ENCODE measurements at places on chromosomes 12 and 14.

DNA sequence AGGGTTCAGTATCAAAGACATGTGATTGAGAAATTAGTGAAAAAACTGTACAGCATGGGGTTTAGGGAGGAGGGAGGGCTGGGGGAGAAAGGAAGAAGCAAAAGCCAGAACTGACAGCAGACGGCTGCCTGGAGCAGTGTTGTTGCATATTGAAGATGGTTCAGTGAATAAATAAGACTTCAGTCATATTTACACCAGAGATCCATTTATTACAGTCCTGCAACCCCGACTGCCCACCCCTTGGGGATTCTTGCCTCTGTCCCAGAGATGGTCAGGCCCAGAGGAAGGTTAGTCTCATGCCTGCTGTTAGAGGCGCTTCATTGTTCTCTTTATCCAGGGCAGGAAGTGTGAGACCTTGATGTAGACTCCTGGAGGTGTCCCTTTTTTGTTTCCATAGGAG, 3.2 kb downstream of the GZMH start:
- no peak for DNase-seq

DNA sequence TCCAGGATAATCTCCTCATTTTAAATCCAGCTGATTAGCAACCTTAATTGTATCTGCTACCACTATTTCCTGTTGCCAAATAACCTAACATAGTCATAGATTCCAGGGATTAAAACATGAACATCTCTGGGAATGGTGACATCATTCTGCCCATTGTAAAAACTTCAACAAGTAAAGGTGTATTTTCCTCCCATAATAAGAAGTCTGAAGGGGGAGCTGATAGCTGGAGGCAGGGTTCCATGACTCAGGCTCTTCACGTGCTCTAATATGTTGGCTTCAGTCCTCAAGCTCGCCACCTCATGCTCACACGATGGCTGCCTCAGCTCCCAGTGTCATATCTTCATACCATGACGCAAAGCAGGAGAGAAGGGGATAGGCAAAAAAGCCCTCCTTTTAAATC, 172.0 kb upstream of the VASH1 start:
- DNase-seq = no peak

DNA sequence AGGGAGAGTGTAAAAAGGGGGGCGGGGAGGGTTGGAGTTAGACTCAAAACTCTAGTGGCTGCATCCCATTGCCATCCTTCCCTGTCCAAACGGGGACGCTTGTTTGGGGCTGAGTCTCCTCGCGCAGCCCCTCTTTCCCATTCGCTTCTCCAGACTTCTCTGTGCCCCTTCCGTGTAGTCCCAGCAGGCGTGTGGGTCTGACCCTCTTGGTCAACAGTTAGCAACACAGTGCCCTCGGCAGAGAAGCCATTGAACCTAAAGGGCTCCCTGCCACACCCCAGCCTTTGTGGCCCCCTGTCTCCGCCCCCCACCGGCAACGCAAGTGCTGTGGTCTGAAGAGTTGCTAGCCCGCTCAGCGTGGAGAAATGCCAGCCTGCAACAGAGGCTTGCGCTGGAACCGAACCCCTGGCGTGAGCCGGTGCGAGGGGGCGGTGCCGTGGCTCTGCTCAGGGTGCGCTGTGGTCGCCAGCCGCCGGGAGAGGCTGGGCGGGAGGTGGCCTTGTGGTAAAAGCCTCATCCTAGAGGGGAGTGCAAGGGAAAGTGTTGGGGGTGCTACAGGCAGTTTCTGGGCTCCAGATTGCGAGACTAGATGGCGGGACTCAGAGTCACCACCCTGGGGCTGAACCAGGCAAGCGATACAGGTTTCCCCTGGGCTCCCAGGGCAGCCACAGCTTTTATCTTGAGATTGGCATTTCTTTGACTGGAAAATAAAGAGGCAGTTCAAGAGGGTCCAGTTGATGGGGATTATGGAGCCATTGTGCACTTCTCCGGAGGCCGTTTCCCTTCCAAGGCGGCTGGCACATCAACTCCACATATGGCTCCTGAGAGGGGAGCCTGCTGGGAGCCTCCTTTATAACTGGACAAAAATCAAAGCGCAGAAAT, 2.1 kb downstream of the PLXNC1 start:
- peak; percentile 28 for DNase-seq

DNA sequence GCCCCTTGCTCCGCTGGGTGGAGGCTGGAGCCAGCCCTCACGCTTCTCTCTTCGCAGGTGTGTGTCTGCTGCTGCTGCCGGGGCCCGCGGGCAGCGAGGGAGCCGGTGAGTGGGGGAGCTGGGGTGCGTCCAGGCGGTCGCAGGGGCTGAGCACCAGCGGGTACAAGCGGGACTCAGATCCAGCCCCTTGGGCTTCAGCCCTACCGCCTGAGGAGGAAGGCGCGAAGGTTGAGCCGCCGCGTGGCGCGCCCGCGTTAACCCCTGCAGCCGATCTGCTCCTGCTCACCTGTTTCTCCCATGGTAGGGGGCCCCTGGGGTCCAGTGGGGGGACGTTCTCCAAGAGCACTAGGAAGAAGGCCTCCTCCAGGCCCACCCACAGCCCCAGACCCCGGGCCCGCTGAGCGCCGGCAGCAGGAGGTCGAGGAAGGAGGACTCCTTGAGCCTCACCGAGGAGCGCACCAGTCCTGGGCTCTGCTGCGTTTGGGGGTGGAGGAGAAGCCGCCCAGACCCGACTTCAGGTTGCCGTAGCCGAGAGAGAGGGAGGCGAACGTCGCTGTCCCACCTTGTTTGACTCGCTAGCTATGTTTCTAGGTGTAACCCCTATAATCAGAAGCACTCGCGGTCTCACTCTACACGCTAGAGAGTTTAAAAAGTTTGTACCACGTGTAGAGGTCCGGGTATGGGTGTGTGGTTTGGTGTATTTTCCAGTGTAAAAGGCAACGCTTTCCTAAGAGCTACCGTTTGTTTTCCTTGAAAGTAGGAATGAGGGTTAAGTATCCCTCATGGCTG, 834 bp downstream of the COCH start:
- no peak for DNase-seq

DNA sequence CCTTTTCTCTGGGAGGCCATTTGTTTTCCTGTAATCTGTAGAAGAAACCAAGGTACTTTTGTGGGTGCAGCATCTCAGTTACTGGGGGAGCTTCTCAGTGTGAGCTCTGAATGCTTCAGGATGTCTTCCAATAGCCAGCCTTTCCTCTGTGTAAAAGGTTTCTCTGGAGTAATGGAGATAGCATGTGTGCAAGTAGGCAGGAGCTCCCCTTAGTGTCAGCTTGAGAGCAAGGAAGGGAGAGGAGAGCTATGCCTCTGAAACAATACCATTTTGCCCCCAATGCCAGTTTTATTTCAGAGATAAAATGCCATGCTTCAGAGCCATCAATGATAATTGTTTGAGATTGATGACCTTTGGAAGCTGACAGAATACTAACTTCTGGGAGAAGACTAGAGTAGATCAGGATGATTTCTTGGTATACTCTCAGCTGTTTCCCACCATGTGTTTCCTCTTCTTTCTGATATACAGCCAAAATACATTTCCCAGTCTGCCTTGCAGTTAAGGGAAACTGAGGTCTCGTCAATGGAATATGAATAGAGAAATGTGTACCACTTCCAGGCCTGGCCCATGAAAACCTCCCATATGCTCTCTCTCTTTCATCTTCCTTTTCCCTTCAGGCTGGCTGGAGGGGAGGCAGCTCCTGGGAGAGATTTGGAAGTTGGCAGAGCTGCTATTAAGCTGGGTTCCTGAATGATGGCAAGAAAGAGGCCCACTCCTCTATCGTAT, 125.7 kb downstream of the CRADD start:
- no peak for DNase-seq

Data from stimulated activated CD8-positive, alpha-beta memory T cell treated with anti-CD3 and anti-CD28 coated beads, Interleukin-12 subunit alpha, Interleukin-12 subunit beta, amount 100 ng/mL, for 4 hours (primary cell).